ENCODE measurements at places on chromosomes 1 and 21.

DNA sequence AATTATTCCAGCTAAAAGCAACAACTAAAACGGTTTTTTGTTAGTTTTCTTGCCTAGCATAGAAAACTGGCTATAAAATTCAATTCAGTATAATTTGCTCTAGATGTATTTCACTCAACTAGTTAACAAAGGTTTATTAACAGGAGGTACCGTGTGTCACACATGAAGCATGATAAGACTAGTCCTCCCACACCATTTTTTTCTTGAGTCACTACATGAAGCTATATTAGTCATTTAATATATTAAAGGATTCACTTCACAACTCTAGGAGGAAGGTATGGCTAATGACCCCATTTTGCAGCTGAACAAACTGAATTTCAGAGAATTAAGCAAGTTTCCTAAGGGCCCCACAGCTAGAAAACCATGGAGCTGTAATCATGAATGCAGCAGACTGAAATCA lies 307.8 kb upstream of the USP25 start:
- DNase-seq = no peak

DNA sequence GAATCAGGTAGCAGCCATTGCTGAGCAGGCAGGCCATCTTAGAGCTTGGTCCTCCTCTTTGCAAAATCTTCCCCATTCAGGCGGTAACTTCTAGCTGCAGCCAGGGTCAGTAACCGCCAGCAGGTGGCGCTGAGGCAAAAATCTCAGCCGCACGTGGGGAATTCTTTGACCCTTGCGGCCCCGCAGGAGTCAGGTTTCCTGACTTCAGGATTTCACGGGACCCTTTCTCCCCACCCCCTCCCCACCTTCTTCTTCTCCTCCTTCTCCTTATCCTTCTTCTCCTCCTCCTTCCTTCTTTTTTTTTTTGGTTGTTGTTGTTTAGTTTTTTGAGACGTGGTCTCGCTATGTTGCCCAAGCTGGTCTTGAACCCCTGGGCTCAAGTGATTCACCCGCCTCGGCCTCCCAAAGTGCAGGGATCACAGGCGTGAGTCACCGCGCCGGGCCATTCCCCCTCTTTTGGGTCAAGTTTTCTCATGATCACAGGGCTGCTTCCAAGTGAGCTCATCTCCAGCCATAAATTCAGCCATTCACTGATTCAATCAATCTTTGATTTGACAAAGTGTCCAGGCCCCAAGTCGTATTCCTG lies 33.4 kb upstream of the TENT5B start:
- peak; percentile 30 for DNase-seq

- DNase-seq = no peak
Observed at GRCh38 chr1:205477759-205478247, 22.0 kb upstream of the BLACAT1 start.

DNA sequence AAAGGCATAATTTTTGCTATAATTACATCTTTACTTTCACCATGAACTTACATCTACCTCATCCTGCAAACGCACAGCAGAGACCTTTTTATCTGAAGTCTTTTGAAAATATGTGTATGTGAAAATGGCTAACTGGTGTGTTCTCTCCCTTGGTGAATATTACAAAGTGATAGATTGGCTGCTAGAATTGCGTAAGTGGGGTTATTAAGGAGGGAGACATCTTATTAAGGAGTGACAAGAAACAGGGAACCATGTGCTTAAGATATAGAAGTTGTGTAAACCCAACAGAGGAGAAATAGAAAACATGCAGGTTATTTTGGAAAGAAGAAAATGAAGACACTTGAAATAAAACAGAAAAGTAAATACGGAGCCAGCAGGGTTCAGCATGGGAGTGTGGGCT lies 7.8 kb downstream of the KCNJ15 start:
- DNase-seq = no peak

- peak; percentile 25 for DNase-seq
Observed at GRCh38 chr1:165871311-165872067, 44.1 kb downstream of the UCK2 start.

- DNase-seq = no peak
Observed at GRCh38 chr1:96568639-96569038, 152.9 kb upstream of the PTBP2 start.

GRCh38 chr1:5913876-5914275 lies 78.3 kb downstream of the NPHP4 start:
- DNase-seq = no peak

DNA sequence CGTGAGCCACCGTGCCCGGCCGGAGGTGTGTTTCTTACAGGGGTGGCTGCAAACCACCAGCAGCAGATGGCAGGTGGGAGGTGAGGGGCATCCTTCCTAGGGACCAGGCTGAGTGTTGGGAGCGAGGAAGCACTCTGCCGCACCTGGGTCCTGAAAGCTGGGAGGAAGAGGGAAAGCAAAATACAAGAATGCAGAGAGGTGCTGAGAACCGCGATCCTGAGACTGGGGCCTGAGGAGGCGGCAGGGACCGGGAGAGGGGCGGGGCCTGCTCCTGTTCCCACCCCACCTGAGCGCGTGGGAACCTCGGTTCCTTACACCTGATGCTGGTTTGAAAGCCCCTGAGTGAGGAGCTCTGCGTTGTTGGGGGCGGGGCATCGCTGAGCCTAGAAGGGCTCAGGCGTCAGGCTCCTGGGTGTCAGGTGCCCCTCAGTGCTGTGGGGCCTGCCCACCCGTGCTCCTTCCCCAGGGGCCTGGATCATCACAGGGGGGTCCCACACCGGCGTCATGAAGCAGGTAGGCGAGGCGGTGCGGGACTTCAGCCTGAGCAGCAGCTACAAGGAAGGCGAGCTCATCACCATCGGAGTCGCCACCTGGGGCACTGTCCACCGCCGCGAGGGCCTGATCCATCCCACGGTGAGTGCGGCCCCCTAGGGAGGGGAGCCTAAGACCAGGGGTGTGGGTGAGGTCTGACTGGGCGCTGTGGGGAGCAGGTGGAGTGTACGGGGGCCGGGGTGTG lies 15.5 kb downstream of the TRPM2 start:
- no peak for DNase-seq
